Ammon's horn (tissue), 1 donor: ENCODE measurements at places on chromosomes 12 and 14.

DNA sequence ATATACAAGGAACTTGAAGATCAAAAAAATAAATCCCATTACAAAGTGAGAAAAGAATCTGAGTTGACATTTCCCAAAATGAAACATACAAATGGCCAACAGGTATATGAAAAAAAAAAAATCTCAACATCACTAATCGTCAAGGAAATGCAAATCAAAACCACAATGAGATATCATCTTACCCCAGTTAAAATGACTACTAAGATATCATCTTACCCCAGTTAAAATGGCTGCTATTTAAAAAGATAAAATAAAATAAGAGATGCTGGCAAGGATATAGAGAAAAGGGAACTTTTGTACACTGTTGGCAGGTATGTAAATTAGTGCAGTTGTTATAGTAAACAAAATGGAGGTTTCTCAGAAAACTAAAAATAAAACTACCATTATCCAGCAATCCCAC is 44.4 kb downstream of the PLEKHG7 start:
- DNase-seq: no peak

DNA sequence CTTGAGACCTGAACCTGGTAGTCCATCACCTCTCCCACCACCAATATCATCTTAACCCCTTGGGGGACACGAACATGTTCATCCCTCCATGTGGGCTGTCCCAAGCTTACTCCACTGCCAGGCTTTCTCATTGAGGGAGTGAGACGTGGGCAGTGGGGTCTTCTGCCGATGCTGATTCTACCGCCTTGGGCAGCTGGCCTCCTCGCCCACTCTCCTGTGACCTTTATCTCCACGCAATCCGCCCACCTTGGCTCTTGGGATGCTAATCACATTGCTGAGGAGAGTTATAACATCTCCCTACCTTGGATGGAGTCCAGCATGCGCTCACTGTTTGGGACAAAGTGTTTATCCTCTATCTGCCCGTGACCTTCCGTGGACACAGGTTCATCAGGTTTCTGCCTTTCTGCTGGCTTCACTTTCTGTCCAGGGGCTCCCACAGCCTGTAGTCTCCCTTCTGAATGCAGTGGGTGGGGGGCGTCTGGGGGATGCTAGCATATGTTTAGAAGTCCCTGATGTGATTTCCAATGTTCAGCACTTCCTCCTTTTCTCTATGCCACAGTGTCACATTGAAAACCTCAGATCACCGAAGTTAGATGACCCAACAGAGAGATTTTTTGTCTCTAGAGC is 53.2 kb upstream of the ESRRB start:
- no peak for DNase-seq

DNA sequence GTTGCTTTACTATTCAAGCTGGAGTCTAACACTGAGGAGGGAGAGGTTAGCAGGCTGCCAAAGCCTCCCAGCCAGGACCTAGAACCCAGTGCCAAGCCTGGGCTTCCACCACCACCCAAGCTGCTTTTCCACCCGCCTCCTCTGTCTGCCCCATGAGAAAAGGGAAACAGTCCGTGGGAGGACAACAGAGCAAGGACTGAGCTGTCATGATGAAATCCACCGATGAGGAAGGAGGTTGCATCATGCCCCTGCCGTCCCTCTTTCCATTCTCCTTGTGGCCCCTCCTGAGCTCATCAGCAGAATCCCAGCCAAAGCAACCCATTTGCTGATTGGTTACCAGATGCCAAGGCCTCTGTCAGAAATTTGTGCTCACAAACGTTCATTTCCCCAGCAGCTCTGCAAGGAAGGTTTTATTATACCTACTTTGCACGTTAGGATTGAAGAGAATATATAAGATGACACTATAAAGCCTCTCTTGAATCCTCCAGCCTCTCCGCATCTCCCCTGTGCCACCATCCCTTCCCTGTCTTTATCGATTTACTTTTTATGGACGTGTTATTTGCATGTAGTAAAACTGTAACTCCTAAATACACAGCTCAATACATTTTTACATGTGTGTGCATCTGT is 6.3 kb upstream of the SERPINA1 start:
- peak; percentile 79 for DNase-seq

DNA sequence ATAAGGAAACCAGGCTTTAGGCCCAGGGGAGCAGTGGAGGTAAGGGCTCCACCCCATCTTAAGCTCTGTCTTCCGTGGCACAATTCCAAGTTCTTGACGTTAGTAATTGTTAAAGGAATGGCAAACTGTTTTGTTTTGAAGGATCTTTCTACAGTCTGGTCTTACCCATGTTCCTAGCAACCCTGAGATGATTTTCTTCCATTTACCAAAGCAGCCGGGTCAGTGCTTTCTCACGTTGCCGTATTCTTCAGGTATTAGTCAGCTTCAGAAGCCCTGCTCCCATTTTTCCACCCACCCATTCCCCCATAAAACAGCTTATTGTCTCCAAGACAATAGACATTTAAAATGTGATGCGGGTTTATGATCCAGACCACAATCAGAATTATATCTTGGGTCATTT is 10.3 kb downstream of the NRIP2 start:
- DNase-seq: no peak

DNA sequence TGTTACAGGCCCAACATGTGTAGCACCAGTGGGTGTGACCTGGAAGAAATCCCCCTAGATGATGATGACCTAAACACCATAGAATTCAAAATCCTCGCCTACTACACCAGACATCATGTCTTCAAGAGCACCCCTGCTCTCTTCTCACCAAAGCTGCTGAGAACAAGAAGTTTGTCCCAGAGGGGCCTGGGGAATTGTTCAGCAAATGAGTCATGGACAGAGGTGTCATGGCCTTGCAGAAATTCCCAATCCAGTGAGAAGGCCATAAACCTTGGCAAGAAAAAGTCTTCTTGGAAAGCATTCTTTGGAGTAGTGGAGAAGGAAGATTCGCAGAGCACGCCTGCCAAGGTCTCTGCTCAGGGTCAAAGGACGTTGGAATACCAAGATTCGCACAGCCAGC is 8.6 kb downstream of the BCL2L14 start:
- no peak for DNase-seq

- no peak for DNase-seq
Observed at GRCh38 chr12:47811581-47812484, 7.9 kb downstream of the HDAC7 start.

GRCh38 chr12:82055391-82055790 is 296.2 kb upstream of the PPFIA2 start:
- no peak for DNase-seq

DNA sequence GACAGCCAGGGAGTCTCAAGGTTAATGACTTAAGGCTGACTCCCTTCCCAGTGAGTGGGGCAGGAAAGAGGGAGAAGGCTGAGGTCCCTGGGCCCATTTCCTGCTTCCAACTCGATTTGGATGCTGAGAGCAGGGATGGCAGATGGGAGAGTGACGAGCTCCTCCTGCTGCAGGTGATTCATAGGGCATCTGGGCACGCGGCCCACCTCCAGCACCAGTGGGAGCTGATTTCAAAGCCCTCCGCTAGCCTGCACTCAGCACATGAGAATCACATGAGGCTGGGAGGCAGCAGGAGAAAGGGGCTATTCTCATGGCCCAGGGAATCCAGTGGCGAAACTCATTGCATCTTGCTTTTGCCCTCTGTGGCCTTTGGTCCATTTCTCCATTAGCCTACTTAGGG is 90.8 kb downstream of the SSPN start:
- DNase-seq: peak; percentile 40

GRCh38 chr14:100446572-100446971 is 123.4 kb downstream of the SLC25A47 start:
- no peak for DNase-seq

GRCh38 chr12:116887244-116887643 is 6.0 kb upstream of the HRK start:
- DNase-seq: no peak

GRCh38 chr14:80315681-80316080 is 104.4 kb upstream of the DIO2 start:
- no peak for DNase-seq

GRCh38 chr12:32559434-32559833 is 119.7 kb upstream of the DNM1L start:
- DNase-seq: no peak

DNA sequence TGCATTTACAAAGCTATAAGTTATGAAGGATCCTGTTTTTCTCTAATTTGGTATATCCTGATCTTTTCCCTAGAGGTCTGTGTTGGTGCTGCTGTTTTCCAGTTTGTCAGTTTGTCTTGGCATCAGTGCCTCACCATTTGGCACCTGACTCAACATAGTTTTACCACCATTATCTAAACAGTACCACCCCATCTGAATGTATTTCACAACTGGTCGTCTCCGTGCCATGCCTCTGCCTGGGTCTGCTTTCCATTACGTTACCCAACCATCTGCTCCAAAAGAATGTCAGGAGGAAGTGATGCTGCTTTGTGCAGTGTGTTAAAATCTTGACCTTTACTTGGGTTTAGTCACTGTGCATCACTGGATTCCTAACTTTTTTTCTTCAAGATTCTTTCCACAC is 129.3 kb upstream of the RASSF8 start:
- DNase-seq: no peak

- DNase-seq: no peak
Observed at GRCh38 chr12:40016980-40017379, 88.9 kb downstream of the SLC2A13 start.

DNA sequence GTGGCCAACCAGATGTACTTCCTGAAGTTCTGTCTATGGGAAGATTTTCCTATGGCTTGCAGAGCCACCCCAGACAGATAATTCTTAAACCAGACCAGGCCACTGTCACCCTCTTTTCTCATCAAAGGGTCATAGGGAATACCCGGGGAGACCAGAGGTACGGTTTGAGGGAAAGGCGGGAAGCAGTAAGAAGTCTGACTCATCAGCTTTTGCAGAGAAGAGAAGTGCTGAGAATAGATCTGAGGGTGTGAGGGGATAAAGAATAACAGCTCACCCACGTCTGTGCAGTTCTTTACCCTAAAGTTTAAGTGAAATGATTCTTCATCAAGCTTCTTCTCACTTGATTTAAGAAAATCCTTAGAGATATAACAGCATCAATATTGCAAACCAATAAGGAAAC is 21.3 kb upstream of the POC1B start:
- DNase-seq: no peak

DNA sequence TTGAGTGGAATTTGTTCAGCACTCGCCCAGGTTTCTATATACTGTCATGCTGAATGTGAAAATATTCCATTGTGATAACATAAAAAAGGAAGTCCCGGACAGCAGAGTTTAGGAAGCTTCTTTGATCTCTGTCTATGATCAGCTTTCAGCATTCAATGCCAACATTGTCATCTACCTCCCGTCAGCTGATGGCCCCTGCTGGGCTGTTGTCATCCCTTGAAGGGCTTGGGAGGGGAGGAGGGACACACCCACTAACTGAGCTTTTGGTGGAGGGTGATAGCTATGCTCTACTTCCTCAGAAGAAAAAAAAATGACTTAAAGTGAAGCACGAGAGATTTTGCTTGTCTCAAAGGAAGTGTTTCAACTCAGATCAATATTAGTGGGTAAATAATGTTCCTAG is 4.7 kb upstream of the KRT77 start:
- no peak for DNase-seq

DNA sequence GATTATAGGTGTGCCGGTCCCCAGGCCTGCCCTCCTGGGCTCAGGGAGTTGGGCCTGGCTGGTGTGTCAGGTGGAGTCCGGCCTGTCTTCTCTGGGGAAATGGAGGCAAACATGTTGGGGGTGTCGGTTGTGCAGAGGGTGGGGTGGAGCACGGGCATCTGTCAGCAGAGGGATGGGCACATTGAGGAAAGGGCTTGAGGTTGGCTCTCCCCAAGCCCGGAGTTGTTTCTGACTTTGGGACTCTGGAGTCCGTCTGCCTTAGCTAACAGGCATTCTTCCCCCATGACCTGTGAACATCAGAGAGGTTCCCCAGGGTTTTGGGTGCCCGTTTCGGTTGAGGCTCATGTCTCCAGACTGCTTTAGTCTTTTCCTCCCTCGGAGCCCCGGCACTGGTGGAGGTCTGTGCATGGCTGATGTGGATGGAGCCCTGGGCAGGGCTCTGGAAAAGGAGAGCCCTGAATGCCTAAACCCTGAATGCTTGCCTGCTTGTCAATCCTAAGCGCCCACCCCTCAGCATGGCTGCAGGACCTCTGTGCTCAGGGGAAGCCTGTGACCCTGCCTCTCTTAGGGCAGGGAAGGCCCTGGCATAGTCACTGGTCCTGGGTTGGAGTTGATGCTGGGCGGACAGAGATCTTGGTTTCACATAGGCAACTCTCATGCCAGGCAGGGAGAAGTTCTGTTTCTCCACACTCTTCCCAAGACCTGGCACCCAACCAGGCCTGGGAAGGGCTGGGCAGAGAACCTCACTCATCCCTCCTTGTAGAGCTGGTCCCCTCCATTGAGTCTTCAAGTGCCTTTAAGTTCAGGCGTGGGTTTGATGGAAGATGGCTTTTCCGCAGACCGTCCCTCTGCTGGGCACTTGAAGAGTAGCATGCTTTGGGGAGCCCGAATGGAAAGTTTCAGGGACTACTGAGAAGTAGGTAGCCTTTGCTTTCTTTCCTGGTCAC is 12.9 kb downstream of the NYNRIN start:
- peak; percentile 30 for DNase-seq

- no peak for DNase-seq
Observed at GRCh38 chr14:51302295-51303030, 62.4 kb downstream of the TMX1 start.

DNA sequence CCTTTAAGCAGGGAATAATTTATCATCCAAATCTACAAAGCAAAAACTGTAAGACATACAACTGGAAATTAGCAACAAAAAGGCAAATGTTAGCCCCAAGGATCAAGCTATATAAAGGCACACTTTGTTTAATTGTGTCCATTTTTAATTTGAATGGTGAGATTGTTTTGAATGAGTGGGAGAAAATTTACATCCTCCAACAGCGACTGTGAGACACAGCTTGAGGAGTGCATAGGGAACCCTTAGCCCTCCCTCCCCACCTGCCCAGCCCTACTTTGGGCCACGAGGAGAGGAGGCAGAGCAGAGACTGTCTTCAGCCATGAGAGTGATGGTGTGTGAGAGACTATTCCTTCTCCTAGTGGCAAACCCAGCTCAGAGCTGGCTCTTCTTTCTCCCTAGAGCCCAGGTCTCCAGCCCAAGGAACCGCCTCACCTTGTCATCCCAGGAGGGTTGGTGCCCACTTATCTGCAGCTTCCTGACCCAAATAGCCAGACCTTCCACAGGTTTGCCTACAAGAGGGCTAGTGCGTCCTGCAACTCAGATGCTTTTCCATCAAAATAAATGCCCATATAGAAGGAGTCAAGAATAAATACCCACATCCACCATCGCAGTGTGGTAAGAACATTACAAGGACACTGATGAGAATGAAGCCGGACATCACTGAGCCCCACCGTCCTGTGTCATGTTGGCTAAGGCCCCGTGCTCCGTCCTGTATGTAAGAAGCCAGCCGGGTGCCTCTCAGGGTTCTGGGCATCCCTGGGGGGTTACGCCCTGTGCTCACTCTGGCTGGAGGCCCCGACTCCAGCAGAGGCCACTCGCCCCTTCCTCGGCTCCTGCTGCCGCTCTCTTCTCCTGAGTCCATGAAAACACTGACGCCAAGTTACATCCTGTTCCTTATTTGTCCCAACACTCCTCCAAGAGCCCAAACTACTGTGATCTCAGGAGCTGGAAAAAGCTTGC is 36.4 kb upstream of the C14orf180 start:
- no peak for DNase-seq

- no peak for DNase-seq
Observed at GRCh38 chr12:117867348-117867747, 101.4 kb downstream of the KSR2 start.
